ENCODE measurements at places on chromosomes 2 and 18.

DNA sequence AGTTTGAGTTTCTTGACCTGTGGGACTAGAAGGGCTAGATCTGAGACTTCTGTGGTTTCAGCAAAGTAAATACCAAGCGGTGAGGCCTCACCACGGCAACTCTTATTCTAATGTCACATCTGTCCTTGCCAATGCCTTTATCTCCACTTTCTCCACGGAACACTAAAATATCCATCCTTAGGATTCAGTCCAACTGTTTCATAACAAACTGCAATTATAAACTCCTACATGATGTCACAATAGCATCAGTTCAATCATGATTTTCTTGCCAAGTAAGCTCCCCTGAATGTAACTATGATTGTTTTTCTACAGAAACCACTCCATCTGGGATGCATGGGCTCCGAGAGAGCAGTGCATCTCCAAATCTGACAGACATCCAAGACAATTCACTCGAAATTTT, 79.6 kb downstream of the LRATD1 start:
- DNase-seq, result no peak

- DNase-seq, result no peak
These were observed 10.9 kb downstream of the NTSR2 start for GRCh38 chr2:11659115-11659475.

- no peak for DNase-seq
These were observed 249.7 kb downstream of the SP3 start for GRCh38 chr2:173715441-173715840.

GRCh38 chr18:40159141-40160017, 1795.7 kb upstream of the PIK3C3 start:
- no peak for DNase-seq

DNA sequence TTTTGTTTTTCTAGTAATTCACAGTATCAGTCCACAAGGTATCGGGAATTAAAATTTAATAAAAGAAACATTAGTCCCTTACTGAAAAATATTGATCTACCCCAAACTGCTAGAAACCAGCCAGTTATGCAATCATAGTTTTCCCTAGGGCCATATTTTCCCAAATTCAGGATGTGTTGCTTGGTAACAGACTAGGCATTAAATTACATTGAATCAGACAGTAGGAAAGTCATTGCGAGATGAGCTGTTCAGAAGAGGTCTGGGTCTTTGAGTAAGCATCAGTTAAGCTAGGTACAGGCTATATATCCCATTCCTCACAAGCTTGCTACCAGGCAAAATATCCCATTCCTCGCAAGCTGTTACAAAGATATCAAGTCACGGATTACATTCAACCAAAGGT, 123.0 kb upstream of the CCDC150 start:
- no peak for DNase-seq

DNA sequence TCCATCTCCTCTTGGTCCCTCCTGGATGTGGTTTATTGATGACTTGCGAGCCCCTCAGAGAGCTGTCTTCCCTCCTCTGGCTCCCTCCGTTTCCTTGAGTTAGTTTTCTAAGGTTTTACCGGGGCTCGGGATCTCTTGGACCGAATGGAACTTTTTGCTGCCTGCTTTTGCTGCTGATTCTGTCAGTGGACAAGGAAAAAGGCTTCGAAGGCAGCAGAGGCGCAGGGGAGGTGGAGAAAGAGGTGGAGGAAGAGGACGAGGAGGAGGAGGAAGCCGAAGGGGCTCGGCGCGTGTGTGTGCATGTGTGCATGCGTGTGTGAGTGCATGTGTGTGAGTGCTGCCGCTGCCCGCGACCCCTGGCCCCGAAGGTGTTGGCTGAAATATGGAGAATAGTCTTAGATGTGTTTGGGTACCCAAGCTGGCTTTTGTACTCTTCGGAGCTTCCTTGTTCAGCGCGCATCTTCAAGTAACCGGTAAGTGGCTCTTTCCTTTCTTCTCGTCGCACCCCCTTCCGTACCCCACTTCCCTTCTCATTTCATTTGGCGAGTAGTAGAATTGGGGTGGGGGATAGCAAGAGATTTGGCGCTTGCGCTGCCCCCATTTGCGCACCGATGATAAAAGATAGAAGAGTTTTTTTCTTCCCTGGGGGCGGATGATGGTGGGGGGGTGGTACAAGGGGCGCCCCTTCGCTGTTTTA, 557 bp downstream of the DCC start:
- DNase-seq, result no peak

DNA sequence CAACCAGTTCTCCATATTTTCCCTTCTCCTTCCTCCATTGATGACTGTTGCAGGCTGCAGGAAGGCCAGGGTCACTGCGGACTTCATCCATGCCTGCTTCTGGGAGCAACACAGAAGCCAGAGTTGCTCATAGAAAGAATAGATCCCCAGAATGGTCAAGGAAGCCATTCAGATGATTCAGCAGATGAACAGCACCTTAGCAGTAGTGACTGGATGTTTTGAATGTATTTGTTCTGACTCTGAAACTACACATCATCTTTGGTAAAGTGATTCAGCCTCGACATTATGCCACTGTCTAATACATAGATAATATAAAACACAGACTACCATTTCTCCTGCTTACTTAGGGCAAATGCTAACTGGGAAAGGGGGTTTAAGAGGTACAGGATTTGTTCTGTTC, 411.6 kb downstream of the RND3 start:
- no peak for DNase-seq

DNA sequence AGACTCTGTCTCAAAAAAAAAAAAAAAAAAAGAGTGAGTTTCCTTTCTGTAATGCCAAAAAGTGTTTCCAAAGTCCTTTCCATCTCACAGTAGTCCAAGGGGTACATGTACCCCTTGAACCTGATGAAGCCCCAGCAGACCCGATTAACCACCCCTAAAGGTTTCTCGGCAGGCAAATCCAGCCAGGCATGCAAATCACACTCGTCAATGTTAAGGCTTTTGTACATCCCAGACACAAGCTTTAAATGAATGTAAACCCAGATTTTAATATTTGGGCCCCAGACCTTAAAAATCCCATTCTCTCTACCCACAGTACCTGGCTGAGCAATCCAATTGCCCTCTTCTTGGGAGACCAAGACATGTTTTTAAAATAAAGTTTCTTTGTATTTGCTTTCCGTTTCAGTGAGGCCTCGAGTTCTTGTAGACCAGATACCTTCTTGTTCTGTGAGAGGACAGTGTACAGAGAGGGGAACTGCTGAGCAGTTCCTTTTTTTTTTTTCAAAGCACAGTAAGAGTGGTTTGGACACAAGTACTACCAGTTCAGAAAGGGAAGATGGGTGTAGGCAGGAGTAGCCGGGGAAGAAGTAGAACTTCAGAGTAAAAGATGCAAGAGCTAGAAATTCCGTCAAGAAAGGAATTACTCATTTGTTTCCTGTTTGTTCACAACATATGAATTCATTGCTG, at the start of gene NLRC4:
NLRC4 (minus strand) TSS at position 465 of the 684 bp plus-strand sequence. CDS start 8,111 bp downstream, outside the sequence.
- DNase-seq, result no peak

DNA sequence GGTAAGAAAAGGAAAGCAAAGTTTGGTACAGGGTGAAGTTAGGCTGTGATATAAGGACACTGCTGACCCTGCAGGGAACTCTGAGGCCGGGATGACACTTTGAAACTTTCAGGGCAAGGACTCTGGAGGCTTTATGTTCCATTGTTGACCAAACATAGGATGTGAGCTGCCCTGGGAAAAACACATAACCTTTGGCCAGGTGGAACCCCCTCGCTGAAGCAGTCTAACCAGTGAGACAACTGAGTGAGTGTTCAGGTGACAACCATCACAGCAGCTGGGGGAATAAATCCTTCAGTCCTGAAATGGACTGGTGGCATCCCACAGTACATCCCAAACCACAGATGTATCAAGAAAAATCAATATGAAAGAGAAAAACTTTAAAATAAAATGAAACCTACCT, 280.9 kb upstream of the CDH2 start:
- no peak for DNase-seq

DNA sequence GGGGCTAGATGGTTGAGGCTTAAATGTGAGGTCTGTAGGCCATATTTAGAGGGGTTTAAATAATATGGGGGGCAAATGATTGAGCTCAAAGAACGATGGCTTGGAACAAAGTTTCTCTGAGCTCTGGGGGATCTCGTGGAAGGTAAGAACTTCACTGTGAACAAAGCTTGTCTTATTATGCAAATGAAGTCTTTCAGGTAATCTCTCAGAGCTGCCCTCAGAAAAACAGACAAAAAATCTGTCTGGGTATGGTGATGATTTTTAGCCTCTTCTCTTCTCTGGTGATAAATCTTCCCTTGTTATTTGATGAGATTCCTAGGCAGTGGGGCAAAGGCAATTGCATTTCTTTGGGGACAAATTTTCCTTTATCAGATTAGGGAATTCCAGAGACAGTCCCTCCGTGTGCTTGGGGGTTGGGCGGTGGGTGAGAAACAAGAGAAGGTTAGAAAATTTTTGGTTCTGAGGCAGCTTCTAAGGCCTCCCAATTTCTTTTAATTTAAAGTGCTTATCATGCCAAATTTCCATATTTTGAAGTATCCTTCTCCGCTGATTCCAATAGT, 760.4 kb downstream of the TSN start:
- DNase-seq, result no peak

DNA sequence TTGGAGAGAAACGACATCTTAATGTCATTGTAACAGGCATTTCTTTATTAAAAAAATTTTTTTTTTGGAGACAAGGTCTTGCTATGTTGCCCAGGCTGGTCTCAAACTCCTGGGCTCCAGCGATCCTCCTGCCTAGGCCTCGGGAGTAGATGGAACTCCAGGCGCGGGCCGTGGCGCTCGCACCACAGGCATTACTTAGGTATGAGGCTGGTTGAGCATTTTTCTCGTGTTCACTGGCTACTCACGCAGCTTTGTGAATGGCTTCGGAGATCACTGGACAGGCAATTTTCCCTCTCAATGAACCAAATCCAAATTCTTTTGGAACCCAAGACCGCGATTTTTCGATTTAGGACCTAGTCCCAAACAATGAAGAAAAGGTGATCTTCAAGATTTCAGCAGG, 795 bp upstream of the TCF7L1 start:
- DNase-seq, result no peak

GRCh38 chr2:77007686-77008085, 514.5 kb downstream of the LRRTM4 start:
- no peak for DNase-seq

DNA sequence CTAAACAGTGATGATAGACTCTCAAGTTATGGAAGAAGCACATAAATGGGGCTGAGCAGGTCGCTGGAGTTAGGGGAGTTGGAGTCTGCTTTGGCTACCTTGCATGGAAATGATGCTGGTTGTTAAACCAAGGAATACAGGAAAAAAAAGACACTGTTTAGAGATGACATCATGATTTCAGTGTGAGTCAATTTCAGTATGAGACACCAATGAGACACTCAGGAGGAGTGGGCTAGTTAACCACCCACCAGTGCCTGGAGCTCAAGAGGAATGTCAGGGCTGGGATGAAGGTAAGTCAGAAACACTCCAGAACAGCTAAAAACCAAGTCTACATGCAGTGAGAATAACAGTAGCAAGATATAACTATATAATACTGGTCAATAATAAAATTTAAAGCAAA, 303.6 kb downstream of the SOX11 start:
- no peak for DNase-seq

GRCh38 chr2:62200291-62200841, 4.5 kb downstream of the B3GNT2 start:
- DNase-seq, result no peak

GRCh38 chr2:182509216-182509615, 82.4 kb upstream of the PDE1A start:
- DNase-seq, result no peak

DNA sequence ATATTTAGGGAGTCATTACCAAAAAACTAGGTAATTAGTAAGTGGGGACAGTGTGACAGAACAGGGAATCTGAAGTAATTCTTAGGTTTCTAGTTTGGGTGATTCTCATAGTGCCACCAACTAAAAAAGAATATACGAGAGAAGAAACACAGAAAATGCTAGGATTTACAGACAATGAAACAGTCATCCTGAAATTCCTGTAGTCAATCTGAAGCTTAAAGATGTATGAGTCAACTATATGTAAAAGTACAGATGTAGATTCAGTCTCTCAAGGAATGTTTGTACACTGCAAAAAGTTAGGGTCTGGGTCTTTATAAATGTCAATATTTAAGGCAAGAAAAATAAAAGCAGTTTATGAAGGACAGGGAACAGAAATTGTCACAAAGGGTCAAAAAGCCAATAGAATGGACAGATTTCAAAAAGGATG, 107.0 kb downstream of the STRN start:
- DNase-seq, result no peak

GRCh38 chr2:41431756-41432155, 616.1 kb upstream of the PKDCC start:
- no peak for DNase-seq

GRCh38 chr2:216588861-216589710, 44.1 kb upstream of the IGFBP2 start:
- no peak for DNase-seq

DNA sequence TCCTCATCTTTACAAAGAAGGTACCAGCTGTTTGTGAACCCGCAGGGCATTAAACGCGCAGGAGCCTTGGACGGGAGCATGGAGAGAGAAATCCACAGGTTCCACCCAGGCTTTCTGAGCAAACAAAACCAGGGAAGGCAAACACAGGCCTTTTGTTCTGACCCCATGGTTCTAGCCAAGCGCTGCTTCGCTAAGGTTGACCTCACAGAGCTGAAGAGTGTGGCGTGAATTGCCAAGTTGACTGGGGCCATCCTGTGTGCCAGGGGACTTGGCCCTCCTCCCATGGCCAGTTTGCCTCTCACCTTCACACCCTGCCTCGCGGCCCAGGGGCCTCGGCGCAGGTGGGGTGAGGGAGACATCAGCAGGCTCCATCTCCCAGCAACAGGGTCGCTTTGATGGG, 74.1 kb downstream of the VAPA start:
- no peak for DNase-seq

GRCh38 chr2:191703079-191703725, 25.3 kb downstream of the NABP1 start:
- no peak for DNase-seq

DNA sequence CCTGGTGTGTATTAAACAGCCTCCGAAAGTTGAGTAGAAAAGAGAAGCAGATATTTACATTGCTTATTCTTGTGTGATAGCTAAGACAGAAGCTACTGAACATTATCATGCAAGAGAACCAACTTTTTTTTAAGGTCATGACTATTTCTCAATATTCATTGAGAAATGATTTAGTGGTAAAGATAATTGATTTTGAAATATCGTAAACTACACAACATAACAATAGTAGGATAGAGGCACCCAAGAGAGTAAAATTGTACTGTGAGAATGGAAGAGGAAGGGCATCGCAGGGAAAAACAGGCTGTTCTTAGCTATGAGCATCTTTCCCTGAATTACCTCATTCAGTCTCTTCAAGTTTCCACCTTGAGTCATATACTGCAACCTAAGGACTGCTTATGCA, 25.2 kb downstream of the HRH4 start:
- DNase-seq, result no peak
